ENCODE measurements at places on chromosomes 12 and 14.
A peak's percentile ranks its signal among the peaks of the same experiment; 100 is the strongest.

DNA sequence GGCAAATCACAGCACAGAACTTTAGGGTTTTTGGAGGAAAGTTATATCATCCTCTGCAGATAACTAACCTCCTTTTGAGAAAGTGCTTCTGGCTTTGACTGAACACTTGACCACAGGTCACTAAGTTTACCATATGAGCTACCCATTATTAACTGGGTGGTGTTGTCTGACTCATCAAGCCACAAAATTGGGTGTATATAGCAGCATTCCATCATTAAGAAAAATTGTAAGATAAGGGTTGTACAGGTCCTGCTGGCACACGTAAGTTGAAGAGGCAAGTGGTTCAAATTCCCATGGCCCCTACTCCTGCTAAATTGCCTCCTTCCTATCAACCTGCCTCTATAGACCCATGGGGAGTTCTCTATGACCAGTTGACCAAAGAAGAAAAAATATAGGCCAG lies 39.5 kb downstream of the L2HGDH start:
- no peak for DNase-seq

DNA sequence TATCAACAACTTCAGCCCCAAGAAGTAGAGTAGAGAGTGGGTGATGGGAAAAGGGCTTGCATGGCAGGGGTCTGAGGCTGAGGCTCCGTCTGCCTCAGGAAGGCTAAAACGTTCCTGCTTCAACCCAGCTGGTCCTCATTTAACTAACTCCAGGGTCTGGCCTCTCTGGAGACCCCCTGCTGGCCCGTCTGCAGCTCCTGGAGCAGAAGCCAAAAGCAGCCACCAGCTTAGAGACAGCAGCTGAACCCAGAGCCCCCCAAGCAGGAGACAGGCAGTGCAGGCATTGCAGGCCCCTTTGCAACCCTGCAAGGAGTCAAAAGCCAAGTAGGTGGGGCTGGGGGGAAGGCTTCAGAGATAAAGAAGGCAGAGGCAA lies 25.1 kb upstream of the LTBP2 start:
- DNase-seq, result no peak

DNA sequence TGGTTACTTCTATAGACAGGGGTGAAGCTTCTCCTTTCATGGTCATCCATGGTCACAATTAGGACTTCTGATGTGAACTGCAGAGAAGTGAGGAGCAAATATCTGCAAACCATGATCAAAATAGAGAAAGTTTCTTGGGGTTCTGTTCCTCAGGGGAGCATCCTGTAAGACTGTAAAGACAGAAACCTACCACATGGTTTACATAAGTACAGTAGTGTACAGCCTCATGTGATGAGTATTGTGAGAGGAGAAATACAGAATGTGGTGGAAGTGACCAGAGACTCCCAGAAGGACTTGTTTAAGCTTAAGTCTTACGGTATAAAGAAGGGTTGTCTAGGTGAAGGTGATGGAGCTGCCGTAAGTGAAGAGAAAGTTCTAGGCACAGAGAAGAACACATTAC lies 484.7 kb downstream of the LRIG3 start:
- no peak for DNase-seq

DNA sequence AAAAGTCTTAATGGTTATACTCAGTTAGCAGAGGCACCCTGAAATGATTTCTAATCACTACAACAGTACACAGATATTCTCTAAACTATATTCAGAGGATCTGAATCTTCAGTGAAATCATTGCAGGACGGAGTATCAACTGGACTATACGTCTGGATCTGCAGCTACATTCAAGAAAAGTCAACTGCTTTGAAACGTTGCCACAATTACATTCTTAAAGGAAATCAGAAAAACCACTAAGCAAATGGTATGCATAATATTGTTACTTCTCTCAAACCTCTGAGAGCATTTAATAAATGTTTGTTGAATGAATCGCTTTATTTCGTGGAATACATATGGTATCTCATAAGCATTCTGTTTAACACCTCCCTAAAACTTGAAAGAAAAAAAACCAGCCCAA lies 67.4 kb downstream of the MED13L start:
- no peak for DNase-seq

GRCh38 chr14:101559624-101560533 lies 1.4 kb upstream of the DIO3 start:
- peak; percentile 61 for DNase-seq

DNA sequence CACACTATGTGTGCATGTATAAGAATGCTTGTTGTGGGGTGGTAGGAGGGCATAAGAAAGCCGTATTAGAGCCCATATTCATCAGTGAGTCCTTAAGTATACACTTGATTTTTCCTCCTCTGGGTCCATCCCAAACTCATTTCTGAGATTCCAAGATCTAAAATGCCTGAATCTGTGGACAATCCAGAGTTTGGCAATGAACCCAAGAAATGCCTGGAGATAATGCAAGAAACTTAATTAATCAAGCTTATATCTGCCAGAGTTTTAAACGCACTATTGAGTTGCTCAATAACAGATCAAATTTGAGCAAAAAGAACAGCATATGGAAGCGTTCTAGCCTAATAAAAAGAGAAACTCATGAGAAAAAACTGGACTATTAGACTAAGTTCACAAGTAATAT lies 143.4 kb upstream of the NAV3 start:
- DNase-seq, result no peak

GRCh38 chr14:93073358-93073707 lies 42.4 kb downstream of the ITPK1 start:
- no peak for DNase-seq

DNA sequence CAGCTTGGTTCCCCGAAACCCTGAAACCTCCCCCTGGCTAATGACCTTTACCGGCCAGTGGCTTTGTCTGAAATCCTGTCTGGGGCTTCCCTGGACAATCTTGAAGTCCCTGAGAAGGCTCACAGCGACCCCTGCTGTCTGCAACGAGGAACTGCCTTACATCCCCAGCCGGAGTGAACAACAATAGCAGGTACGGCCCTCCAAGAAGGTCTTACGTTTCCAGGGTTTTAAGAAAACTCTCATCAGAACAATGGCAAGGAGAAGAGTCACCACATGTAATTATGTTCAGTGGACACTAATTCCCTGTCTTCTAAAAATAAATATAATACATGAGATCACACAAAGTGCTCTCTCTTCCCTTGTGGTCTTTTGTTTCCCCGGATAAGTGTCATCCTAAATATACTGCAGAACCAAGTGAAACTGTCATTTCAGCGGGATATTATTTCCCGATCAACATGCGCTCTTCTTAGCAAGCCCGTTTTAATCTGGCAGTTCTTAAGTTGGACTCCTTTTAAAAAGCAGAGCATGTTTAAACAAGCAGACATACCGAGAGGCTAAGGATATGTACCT lies 53.3 kb downstream of the RBM19 start:
- peak; percentile 85 for DNase-seq

DNA sequence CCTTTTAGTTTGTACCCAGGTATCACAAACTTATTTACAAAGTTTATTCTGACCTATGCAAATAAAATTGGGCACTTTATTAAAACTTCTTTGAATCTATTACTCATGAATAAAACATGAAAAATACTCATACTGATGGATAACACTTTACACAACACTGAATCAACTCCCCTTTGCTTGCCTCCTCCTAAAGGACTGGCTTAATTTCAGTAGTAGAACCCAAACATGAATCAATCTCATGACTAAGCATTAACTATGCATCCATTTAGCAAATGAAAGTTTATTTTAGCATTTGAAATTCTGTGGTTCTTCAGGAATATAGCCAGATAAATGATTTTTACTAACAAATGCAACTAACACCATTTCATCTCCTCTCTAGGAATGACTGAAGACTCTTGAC lies 32.4 kb downstream of the DENND5B start:
- peak; percentile 53 for DNase-seq

- no peak for DNase-seq
These were observed 68.5 kb upstream of the HOXC13 start for GRCh38 chr12:53870117-53870516.

Measured in AG20443 (cell line).